Activated naive CD4-positive, alpha-beta T cell treated with anti-CD3 and anti-CD28 coated beads for 36 hours (primary cell): ENCODE measurements at places on chromosomes 13 and 19.

- DNase-seq, result no peak
These were observed 221.5 kb downstream of the RGCC start for GRCh38 chr13:41678848-41679247.

- DNase-seq, result peak; percentile 60
These were observed 1.0 kb downstream of the MBOAT7 start for GRCh38 chr19:54188215-54188871.

- DNase-seq, result no peak
These were observed 337.7 kb downstream of the DNAJC15 start for GRCh38 chr13:43360892-43361610.

DNA sequence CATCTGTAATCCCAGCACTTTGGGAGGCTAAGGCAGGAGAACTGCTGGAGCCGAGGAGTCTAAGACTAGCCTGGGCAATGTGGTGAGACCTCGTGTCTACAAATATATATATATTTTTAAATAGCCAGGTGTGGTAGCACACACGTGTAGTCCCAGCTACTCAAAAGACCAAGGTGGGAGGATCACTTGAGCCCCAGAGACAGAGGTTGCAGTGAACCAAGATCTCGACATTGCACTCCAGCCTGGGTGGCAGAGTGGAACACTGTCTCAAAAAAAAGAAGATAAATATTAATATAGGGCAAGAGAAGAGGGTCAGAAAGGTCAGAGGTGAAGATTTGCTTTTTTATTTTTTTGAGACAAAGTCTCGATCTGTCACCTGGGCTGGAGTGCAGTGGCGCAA, 5.5 kb upstream of the MRPL4 start:
- no peak for DNase-seq

- DNase-seq, result no peak
These were observed 143.9 kb upstream of the IPO5 start for GRCh38 chr13:97809576-97809975.

GRCh38 chr13:109606520-109606919, 179.9 kb downstream of the IRS2 start:
- no peak for DNase-seq

GRCh38 chr19:17718550-17718946, 732 bp upstream of the MAP1S start:
- DNase-seq, result no peak

DNA sequence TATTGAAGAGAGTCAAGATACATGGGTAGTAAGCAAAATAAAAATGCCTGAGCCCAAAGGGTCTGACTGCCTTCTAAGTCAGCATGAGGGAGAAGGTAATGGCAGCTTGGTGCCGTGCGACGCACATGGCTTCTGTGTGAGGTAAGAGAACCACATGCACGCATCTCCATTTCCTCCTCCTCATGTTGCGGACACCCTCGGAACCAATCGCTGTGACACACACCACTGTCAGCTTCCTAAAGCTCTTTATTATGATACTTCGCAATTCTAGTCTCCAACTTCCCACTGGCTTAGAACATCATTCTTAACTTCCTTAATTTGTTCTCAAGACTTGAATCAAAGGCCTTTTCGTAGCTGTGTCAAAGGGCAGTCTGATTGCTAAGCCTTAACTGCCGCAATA, 170.1 kb downstream of the OXGR1 start:
- no peak for DNase-seq
